ENCODE measurements at places on chromosomes 3 and 15. TPM values are rescaled to one million over a fixed set of nuclear protein-coding genes. Genes with fewer than 3 reads are reported as not detected.
A peak's percentile ranks its signal among the peaks of the same experiment; 100 is the strongest.

- no peak for DNase-seq
These were observed 265.4 kb upstream of the HES1 start for GRCh38 chr3:193870376-193871219.

The PLS1 gene
- total RNA-seq, result 0.38 TPM

GRCh38 chr3:35773417-35773816 is 134.1 kb downstream of the ARPP21 start:
- no peak for DNase-seq

The PIERCE2 gene
- total RNA-seq, result 0.89 TPM

DNA sequence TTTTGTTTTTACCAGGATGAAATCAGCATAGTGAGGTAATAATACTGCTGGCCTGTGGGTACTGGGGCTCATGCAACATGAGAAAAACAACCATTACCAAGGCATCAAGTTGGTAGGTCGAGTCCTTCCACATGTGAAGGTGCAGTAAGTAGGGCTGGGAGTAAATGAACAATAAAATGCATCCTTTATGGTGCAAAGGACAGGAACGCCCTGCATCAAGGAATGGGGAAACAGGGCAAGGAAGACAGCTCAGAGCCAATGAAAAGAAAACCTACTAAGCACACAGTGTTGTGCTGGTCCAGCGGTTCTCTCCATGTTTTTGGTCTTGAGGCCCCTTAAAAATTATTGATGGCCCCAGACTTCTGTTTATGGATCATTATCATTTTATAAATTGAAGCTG is 168.5 kb upstream of the TPM1 start:
- DNase-seq, result no peak

The CDHR4 gene
- total RNA-seq, result not detected

DNA sequence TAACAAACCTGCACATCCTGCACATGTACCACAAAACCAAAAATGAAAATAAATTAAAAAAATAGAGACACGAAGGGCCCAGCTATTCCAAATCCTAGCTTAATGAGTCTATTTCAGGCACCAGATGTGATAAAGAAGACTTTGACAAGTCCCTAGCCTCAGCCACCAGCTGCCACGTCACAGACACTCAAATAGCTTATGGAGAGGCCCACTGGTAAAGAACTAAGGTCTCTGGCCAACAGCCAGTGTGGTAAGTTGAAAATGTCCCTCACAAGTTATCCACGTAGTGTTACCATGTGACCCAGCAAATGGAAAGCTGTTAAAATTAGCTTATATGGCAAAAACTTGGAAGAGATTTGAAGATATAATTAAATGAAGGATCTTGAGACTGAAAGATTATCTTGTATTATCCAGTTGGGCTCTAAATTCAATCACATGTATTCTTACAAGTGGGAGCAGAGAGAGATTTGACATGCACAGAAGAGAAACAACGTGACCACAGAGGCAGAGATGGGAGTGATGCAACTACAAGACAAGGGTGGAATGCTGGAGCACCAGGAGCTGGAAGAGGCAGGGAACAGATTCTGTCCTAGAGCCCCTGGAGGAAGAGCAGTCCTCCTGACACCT is 10.9 kb downstream of the ACSBG1 start:
- DNase-seq, result no peak

- peak; percentile 79 for DNase-seq
These were observed 18.9 kb downstream of the MAP2K1 start for GRCh38 chr15:66405615-66406014.

DNA sequence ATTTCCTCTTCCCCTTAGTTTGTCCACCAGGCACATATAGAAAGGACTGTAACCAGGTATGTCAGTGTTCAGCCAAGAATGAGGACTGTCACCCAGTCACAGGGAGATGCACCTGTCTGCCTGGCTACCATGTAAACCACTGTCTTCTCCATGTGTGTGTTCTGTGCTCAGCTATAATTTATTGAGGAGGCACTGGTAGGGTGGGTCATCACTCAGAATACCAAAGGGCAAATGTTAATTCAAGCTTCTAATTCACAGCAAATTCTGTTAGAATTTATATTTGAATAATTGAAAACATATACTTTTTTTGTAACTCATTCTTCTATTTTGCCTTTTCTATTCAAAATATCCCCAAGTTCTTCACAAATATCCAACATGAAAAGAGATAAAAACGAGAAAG is 780.4 kb downstream of the MECOM start:
- no peak for DNase-seq

Measured in dermis microvascular lymphatic vessel endothelial cell (primary cell).